ENCODE measurements at places on chromosomes 2 and 18.

DNA sequence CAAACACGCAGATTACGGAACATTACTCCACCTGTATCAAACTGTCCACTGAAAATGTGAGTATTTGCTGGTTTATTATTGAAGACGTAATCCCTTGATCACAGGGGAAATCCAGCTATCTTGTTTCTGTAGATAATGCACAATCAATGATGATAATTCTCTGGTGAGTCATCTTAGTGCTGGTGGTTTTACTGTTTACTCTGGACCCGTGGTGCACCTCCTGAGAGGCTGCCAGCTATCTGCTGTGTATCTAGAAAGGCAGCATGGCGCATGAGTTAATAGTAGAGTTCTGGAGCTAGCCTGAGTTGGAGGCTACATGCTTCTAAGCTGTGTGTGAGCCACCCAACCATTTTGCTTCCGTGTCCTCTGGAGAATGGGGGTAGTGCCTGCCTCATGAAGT, 6.5 kb downstream of the NCAPH start:
- DNase-seq = no peak

DNA sequence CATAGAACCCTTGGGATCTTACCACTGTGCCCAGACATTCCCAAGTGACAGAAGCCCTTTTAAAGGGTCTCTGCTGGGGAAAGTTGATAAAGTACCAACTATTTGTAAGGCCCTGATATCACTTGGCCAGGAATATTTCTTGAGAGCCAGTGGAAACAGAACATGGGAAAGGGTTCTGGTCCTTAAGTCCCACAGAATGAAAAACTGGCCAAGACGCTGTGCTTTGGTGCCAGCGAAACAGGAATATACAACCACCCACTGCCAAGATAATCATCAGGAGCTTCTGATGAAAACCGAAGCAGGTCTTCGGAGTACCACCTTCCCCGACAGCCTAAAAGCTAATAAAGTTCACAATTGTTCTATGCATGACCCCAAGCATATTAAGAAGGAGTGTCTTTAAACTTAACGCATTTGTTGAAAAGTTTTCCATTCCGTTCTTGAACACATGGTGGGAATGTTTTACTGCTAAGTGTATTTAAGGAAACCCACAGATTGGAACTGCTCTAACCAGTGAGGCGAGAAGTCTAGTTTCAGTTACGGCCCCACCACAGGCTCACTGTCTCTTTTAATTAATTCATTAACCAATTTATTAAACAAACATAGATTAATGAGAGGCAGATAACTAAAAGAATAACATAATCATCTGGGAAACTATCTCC, 152.6 kb downstream of the ANKRD44 start:
- no peak for DNase-seq

DNA sequence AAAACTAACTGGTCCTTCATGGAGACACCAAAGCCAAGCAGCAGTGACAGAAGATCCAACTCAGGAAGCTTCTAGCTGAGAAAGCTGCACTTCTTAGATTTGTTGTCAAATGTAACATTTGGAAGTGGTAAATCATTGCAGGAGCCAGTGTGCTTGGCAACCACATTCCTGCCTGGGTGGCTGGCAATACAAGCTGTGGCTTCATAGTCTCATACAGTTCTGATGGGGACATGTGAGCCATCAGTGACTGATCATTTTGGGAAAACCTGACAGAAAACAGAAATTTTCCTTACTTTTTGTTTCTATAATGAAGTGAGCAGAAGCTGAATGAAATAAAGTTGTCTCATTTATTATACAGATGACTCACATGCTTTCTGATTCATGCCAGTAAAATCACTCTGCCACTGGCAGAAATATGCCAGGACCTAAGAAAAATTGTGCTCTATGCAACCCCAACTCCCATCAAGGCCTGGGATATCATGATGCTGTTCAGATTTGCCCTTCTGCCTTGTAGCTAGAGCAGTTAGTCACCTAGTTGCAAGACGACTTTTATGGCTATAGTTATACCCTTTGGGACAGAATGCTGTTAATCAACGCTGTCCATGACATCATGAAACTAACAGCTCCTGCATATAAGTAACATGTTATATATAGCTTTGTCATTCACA, 508.1 kb downstream of the ADCYAP1 start:
- DNase-seq = no peak

DNA sequence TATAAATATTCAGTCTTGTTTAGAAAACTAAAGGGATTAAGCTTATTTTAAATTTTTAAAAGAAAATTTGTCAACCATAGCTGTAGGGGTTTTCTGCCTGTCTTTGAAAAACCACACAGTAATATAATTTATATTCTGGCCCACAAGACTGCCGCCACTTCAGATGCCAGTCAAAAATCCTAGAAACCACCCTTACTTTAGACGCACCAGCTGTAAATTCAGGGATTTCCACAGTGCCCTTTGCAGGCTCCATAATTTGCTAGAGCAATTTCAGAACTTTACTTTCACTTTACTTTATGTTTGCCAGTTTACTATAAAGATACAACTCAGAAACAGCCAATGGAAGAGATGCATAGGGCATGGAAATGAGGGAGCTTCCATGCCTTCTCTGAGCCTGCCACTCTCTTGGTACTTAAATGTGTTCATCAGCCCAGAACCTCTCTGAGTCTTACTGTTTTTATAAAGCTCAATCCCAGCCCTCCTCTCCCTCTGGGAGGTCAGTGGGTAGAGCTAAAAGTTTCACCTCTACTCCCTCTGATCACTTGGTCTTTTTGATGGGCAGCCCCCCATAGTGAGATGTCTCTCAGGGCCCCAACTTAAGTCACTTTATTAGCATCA, 63.3 kb downstream of the KYNU start:
- no peak for DNase-seq

GRCh38 chr2:16717477-16717876, 51.8 kb upstream of the CYRIA start:
- no peak for DNase-seq

DNA sequence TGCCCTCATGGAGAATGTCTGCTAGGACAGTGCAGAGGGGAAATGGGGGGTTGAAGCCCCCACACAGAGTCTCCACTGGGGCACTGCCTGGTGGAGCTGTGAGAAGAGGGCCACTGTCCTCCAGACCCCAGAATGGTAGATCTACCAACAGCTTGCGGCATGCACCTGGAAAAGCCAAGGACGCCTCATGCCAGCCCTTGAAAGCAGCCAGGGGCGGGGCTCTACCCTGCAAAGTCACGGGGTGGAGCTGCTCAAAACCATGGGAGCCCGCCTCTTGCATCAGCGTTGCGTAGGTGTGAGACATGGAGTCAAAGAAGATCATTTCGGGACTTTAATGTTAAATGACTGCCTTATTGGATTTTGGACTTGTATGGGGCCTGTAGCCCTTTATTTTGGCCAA, 157.6 kb downstream of the DSEL start:
- DNase-seq = no peak

GRCh38 chr2:75808793-75809535, 98.2 kb upstream of the GCFC2 start:
- DNase-seq = no peak

GRCh38 chr2:129777146-129777545, 202.3 kb upstream of the RAB6C start:
- DNase-seq = no peak

DNA sequence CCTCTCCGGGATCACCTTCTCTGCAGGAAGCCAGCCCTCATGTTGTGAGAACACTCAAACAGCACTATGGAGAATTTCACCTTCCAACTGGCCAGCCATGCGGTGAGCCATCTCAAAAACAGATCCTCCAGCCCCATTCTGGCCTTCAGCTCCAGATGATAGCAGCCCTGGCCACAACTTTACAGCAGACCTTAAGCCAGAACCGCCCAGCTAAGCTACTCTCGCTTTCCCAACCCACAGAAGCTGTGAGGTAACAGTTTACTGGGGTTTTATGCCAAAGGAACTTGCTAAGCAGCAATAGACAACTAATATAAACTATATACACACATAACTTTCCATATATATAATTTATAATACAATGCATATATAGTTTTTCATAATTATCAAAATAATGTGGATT, 11.6 kb upstream of the PTPN4 start:
- no peak for DNase-seq

DNA sequence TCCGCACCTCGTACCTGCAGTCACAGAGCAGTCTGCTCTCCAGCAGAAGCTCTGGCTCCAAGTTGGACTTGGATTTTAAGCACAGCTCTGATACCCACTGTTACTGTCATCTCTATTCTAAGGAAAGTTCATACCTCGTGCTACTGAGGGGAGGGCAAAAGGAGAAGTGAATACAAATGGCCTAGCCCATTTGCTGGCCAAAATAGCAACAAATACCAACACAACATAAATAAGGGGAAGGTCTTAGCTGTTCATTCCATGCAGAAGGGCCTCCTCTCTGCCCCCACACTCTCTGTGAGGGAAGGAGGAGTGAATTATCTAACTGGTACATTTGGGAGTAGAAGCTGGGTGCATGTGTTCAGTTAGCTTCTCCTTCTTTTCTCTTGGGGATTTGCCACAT, 739.4 kb upstream of the RAB6C start:
- no peak for DNase-seq

DNA sequence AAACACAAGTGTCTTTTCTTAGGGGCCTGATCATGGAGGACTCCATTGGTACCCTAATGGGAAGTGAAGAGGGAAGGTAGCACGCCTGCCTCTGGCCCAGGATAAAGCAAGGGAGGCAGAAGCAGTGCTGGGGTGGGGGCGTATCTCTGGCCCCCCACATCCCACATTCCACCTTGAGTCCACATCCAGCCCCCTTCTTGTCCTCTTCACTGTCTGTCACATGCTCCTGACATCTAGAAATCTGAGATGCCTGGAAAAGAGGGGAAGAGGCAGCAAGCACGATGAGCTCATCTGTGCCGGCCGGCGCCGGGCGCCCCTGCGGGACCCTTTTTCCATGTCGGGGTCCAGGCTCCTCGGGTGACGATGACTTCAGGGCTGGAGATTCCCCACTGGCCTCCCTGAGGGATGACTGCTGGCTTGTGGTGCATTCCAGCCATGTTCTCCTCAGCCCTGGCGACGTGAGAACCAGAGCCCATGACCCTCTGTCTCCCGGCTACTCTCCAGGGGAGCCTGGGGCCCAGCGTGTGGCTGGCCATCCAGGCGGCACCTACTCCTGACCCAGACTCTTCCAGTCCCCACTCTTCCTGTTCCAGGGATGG, 277.5 kb downstream of the DYSF start:
- DNase-seq = no peak

DNA sequence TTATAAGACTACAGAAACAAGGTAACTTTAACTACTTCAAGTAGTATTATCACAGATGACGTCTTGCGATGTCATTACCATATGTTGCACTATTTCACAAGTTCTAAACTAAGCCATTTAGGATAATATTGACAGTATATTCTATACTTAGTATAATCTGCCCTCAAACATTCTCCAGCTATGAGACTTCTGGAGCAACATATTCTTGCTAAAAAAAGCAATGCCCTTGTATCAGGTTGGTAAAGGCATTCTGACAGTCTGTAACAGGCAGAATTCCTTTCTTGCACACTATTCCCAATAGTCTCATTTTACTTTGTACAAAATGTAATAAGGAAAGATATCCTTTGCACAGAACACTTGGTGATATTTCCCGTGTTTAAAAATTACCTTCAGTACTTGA, 694.8 kb upstream of the PKDCC start:
- DNase-seq = no peak

- DNase-seq = no peak
Measured at GRCh38 chr2:187532333-187533120, 21.7 kb downstream of the TFPI start.

DNA sequence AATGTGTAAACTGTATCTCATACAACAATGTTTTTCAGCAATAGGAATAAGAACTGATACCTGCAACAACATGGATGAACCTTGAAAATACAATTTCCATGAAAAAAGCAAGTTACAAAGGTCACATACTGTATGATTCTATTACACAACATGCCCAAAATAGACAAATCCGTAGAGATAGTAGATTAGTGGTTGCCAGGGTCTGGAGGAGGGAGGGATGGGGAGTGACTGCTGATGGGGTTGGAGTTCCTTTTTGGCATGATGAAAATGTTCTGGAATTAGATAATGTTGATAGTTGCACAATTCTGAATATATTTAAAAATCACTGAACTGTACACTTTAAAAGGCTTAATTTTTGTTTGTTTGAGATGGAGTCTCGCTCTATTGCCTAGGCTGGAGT, 33.8 kb downstream of the UBXN4 start:
- DNase-seq = no peak

GRCh38 chr2:194380011-194380410, 1277.0 kb upstream of the SLC39A10 start:
- DNase-seq = no peak

GRCh38 chr2:45769056-45769455, 117.6 kb downstream of the PRKCE start:
- no peak for DNase-seq

DNA sequence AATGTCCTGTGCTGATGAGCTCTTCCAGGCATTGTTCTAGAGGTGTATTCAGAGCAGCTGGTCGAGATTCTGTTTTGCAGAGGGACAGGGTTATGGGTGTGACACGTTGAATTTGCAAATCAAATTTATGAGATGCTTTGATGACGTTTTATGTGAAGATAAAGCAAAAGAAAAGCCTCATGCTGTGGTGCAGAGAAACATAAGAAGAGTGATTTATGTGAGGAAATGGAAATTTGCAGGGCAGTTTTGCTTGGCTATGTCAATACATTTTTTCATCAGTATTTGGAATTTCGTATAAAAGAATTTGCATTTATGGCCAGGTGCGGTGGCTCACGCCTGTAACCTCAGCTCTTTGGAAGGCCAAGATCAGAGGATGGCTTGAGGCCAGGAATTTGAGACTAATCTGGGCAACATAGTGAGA, 36.4 kb downstream of the TSN start:
- DNase-seq = no peak

DNA sequence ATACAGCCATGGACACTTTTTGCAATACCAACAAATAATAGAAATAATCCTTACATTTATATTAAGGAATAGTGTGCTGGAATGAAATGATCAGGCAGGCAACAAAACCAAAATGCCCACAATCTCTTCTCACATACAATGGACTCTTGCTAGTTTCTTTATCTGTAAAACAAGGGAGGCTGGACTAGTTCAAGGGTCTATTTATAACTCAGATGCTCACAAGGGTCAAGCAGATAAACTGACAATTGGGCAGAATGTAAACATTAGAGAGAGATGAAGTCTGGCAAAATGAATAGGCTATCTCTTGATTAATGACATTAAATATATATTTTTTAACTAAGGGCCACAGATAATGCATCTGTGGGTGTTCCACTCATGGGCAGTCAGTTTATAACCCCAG, 11.4 kb downstream of the PPIL3 start:
- no peak for DNase-seq

GRCh38 chr2:85659324-85659981, 8.5 kb downstream of the SFTPB start:
- DNase-seq = no peak

GRCh38 chr18:55634545-55634944, 46.6 kb upstream of the TCF4 start:
- no peak for DNase-seq

GRCh38 chr2:45653122-45653913, 1.8 kb downstream of the PRKCE start:
- DNase-seq = no peak
